B cell (primary cell): ENCODE measurements at places on chromosomes 2 and 18.

GRCh38 chr2:63522950-63523349 is 65.3 kb downstream of the WDPCP start:
- DNase-seq, result no peak

GRCh38 chr2:128394007-128394730 is 75.5 kb upstream of the HS6ST1 start:
- DNase-seq, result no peak

- no peak for DNase-seq
Observed at GRCh38 chr2:60549928-60550177, 3.6 kb downstream of the BCL11A start.

DNA sequence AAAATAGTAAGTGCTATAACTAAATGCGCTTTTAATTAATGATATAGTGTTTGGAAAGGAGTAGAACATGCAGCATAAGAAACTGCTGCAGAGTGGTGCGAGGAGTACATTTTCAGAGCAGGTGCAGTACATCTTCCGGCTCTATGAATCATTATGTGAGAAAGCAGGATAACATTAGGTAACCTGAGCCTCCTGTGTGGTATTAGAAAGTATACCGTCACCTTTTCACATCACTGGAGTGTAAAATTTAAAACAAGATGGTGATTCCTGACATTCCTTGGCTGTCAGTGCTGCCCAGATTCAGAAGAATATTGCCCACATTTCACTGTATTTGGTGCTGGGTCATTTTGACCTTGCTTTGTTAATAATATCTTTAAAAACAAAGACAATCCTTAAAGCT is 7.8 kb upstream of the DYNC2LI1 start:
- DNase-seq, result no peak

DNA sequence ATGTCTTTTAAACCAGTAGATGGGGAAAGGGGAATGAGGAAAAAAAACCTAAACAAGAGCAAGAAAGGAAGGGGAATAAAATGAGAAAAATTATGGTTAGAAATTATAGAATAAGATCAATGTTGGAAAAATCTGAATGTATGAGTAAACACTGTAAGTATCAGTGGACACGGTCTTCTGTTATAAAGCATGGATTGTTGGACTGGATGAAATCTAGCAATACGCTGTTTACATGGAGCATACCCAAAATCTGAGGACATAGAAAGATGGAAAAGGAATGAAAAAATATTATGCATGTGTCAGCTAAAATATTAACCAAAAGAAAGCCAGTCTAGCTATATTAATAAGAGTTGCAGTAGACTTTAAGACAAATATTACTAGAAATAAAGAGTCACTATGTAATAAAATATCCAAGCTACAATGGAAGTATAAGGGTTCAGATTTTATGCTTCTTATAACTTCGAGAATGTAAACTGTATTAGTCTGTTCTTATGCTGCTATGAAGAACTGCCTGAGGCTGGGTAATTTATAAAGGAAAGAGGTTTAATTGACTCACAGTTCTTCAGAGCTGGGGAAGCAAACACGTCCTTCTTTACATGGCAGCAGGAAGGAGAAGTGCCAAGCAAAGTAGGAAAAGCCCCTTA is 32.4 kb downstream of the DDX1 start:
- DNase-seq, result no peak

DNA sequence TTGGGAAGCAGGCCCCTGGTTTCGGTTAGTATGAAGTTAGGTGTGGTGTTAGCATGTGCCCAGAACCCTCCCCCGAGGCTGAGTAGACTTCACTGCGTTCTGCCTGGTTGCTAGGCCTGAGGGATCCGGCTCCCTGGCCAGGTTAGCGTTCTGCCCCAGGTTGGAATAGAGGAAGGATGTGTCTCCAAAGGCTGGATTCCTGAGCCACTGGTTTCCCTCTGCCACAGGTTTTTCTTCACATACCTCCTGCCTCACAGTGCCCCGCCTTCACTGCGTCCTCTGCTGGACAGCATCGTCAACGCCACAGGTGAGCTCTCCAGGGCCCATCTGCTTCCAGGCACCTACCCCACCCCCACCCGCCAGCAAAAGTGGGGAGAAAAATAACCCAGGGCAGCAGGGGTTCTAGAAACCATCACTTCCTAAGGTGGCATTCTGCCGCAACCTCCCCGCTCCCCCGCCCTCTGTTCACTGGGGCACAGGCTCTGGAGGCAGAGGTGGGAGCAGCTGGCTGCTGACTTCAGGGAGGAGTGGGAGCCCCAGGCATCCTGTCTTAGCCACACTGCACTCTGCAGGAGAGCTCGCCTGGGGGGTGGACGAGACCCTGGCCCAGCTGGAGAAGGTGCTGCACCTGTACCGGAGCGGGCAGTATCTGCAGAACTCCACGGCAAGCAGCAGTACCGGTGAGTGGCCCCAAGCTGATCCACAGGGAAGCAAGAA is 7.1 kb downstream of the PKDCC start:
- DNase-seq, result no peak

DNA sequence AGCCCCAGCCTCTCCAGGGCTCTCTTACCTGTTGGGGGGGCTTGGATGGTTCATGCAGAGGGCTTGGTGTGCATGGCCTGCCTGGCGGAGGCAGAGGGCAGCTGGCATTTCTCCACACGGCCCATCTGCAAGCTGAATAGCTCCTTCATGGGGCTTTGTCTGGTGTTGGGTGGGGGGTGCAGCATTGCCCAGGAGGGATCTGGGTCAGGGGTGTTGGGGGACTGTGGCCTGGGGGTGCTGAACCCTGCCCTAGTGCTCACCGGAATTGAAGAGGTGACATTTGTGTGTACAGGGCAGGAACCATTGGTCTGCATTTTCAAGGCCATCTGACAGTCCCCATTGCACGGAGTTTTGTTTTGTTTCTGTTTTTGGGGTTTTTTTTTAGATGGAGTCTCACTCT is 58.8 kb upstream of the HAAO start:
- no peak for DNase-seq

GRCh38 chr18:75863696-75864095 is 436.2 kb upstream of the SMIM21 start:
- no peak for DNase-seq

- DNase-seq, result no peak
Observed at GRCh38 chr2:150663143-150663542, 175.7 kb upstream of the RND3 start.

DNA sequence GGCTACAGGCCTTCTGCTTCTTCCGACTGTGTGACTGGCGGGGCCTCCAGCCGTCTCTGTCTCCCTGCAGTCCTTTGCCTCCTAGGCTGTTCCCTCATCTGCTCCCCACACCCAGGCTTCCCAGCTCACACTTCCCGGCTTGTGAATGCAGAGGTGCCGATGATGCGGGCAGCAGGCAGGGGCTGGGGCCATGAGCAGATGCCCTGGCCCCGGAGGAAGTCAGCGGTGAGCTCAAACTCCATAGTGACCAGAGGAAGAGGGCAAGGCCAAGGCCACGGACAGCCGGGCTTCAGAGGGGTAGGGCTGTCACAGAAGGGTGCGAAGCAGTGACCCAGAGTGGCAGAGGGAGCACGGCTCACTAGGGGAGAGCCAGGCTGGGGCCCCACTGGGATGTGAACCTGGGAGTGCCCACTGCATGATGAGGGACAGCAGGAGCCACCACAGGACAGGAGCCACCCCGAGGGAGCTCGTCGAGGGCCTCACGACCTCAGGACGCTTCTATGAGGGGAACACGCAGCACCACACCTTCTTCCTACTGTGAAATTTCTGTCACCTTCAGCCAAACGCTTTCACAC is 515.9 kb downstream of the EIPR1 start:
- no peak for DNase-seq

DNA sequence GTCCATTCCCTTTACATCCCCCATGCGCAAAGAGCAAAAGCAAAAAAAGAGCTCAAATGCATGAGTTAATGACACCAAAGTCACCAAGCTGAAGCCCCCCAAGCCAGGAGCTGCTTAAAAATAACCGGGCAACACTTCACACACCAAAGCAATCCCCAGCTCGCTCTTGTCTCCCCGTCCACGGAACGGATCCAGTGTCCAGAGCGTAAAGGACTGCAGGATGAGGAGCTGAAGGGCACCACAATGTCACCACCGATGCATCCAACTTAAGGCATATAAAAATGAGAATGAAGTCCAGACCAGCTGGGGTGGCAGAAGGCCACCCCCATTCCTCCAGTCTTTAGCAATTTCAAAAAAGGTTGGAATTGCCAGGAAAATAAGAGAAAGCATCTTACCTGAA is 8.7 kb downstream of the SMAD7 start:
- no peak for DNase-seq

- DNase-seq, result peak; percentile 42
Observed at GRCh38 chr2:74599676-74600075, 45.2 kb downstream of the DOK1 start.

GRCh38 chr2:53202063-53202462 is 565.5 kb upstream of the CHAC2 start:
- no peak for DNase-seq

- no peak for DNase-seq
Observed at GRCh38 chr2:126534478-126534877, 121.5 kb upstream of the GYPC start.

- DNase-seq, result no peak
Observed at GRCh38 chr2:78439122-78439521, 586.4 kb upstream of the REG3G start.
